ENCODE measurements at places on chromosomes 2 and 18.

- DNase-seq, result peak; percentile 59
Observed at GRCh38 chr18:33839452-33840211, 261.6 kb downstream of the ASXL3 start.

DNA sequence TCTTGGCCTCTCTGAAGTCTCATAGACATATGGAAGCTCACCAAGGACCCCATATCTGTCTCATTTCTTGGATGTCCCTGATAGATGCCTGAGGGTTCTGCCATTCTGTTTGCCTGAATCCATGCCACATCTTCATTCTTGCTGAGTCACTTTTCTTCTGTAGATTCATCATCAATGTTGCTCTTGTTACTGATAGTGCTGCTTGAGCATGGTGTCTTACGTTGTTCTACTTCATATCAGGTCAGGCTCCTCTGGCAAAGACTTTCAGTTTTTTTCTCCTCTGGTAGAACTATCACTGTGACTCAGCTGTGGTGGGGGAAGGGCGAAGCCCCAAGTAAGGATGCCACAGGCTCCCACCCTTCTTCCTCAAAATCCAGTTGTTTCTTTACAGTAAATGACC, 885.2 kb downstream of the DCDC2C start:
- DNase-seq, result no peak

DNA sequence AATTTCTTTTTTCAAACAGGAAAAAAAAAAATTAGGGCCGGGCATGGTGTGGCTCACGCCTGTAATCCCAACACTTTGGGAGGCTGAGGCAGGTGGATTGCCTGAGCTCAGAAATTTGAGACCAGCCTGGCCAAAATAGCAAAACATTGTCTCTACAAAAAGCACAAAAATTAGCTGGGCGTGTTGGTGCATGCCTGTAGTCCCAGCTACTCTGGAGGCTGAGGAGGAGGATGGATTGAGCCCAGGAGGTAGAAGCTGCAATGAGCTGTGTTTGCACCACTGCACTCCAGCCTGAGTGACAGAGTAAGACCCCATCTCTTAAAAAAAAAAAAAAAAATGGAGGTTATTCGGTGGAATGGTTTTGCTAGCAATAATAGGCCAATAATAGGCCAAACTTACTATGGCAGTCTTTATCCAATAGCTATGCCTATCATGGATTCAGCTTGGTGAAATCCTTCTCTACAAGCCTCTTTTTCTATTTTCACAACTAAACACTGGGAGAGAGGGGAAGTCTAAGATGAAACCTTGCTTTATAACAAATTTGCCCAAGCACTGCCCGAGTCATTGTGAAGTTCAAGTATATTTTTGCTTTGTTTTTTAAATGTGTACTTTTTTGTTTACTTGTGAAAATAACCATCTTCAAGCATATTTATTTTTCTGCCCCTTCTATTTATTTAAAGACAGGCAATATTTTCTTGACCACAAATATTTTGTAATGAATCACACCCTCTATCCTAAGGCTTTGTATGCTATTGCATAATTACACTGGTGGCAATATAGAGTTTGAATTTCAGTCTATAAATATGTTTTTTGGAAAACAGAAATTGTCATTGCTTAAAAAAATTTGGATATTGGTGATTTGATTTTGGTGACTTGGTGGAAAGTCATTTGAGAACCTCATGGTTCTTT, 20.0 kb upstream of the KYNU start:
- no peak for DNase-seq

GRCh38 chr2:216216951-216217903, 108.1 kb downstream of the XRCC5 start:
- peak; percentile 81 for DNase-seq

DNA sequence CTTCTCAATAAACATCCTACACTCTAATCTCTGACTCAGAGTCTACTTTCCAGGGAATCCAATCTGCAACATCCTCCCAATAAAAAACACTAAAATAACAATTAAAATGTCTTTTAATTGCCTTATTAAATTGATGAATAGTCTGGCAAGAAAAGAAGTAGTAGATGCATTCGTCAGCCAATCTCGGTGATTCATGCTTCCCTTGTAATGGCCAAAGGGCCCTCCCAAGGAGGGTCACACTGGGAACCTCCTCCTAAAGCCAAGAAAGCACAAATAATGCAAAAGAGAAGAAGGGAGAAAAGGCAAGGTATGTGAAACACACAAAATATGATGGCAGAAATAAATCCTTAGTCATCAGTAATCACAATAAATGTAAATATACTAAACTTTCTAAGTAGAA, 16.8 kb downstream of the ST8SIA5 start:
- no peak for DNase-seq

DNA sequence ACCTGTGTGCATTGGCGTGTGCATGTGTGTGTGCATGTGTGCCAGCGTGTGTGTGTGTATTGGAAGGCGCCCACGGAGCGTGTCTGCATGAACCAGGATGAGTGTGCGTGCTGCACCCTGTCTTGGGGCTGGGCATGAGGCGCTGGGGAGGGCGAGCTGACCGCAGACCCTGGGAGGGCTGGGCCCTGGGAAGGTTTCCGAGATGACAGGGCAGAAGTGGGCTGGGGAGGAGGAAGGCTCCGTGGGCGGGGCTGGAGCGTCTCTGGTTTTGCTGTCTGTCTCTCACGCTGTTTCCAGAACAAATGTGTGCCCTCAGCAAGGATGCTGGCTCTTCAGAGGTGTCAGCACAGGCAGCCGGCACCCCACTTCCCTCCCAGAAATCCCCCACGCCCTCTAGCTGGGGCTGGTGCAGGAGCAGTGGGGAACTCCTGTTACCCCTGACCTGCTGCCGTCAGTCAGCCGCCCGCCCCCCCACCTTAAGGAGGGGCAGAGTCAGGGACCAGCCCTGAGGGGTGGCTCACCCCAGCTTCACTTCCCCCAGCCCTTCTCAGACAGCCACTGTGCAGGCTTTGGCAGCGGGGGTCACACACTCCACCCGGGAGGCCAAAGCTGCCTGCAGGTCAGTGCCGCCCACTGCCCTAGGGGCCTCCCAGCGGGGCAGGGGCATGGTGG, at the start of gene GPR35:
TSS of gene GPR35 (plus strand) at position 531 of the 672 bp plus-strand sequence. CDS start 4,473 bp downstream, outside the sequence.
- DNase-seq, result peak; percentile 82

DNA sequence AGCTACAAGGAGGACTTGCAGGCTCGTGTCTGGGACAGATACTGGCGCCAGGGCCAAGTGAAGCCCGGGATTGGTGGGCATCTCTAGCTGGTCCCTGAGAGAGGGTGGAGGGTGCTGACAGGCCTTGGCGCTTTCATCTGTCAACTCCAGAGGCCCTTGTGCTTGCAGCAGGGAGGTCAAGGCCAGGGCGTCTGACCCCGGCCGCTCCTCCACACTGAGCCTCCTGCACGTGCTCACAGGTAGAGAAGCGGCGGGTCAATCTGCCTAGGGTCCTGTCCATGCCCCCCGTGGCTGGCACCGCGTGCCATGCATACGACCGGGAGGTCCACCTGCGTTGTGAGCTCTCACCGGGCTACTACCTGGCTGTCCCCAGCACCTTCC, 9.5 kb downstream of the CAPN10 start:
- no peak for DNase-seq

- DNase-seq, result peak; percentile 92
Observed at GRCh38 chr2:25250331-25251070, 82.1 kb upstream of the POMC start.

DNA sequence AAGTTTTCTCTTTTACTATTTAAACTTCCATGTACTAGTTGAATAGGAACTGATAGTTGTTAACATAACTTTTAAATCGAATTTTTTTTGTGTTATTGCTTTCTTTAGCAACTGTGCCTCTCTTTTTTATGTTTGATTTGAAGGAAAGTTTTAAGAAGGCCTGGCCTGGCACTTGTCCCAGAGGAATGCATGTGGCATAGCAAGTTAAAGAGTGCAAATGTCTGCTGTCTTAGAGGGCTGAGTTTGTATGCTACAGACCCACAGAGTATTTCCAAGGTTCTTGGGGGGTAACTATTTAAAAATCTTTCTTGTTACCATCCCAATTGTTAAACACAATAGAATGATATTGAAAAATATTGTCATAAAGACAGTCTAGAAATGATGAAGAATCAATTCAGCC, 47.0 kb downstream of the MTCL1 start:
- DNase-seq, result peak; percentile 55

- DNase-seq, result no peak
Observed at GRCh38 chr18:77879829-77880228, 630.2 kb downstream of the GALR1 start.

GRCh38 chr2:143078104-143078503, 51.1 kb upstream of the ARHGAP15 start:
- no peak for DNase-seq

- peak; percentile 58 for DNase-seq
Observed at GRCh38 chr2:239143858-239144712, 256.7 kb downstream of the HDAC4 start.

- no peak for DNase-seq
Observed at GRCh38 chr2:3102922-3103569, 274.6 kb downstream of the EIPR1 start.

DNA sequence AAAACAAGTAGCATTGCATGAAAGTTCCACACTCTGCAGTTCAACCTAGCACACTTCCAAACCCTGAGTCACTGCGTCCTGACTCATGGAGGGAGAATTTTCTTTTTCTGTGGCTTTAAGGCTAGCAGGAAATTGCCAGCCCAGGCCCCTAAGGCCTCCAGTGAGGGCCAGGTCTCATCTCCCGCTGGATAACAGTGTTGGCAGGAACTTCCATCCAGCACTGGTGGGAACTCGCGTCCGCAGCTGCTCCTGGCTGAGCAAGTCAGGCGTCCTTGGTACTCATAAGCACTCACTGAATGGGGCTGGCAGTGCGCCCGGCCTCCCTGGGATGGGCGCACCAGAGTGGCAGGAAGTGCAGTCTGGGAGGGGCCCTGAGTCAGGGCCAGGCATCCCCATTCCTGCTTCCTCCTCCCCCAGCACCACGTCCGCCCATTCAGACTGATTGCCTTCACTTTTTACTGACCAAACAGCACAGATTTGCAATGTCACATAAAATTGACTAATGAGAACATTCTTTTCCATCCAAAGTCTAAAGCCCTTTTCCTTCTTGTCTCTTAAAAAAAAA, 14.3 kb downstream of the MALL start:
- DNase-seq, result peak; percentile 100

- peak; percentile 78 for DNase-seq
Observed at GRCh38 chr2:112877423-112877822, 33.5 kb upstream of the IL37 start.

DNA sequence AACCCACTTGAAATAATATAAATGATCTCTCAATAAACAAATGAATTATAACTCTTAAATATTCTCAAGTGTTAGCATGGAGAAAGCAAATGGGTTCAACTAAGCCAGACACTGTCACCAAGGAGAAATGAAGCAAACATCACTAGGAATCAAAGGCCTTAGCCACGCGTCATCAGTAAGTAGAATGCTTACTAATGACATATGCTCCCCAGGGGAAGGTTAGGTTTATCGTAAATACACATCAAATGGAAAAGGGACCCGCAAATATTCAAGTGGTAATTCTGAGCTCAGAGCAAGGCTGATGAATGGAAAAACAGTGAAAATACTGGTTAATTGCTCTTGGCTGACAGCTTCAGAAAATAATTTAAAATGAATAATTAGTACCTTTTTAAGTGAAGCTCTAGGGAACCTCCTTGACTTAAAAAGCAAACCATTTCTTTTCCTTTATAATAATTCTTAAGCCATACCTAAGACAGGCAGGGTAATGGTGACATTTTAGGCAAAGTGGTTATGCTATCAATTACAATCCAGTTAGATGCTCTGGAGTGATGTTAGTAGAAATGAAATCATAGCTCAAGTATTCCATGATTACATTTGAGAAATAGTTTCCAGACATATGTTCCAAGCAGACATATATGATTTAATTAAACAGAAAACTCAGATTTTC, 101.5 kb downstream of the ALPK2 start:
- DNase-seq, result peak; percentile 76

DNA sequence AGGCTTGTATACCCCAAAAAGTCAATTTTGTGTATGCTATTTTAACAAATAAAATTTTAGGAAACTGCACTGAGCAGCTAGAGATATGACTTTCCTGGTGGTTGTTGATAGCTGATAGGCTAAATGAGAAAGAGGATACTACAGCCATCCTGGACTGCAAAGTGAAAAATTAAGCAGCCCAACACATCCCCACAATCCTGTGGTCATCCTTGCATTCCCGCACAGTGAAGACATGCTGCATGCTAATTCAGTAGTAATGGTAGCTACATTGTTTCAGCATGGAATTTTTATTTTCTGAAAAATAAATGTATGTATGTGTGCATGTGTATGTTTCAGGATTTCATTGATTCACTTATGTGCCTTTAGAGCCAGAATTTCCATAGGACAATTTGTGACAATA, 124.2 kb upstream of the CCDC68 start:
- peak; percentile 81 for DNase-seq

DNA sequence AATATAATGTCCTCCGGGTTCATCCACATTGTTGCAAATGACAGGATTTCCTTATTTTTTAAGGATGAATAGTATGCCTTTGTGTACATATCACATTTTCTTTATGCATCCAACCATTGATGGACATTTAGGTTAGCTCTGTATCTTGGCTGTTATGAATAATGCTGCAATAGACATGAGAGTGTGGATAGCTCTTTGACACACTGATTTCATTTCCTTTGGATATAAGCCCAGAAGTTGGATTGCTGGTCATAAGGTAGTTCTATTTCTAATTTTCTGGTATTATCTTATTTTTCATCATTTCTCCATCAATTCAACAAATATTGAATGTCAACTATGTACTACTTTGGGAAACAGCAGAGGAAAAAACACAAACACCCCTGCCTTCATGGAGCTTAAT, 423.3 kb downstream of the MTX2 start:
- DNase-seq, result peak; percentile 39

DNA sequence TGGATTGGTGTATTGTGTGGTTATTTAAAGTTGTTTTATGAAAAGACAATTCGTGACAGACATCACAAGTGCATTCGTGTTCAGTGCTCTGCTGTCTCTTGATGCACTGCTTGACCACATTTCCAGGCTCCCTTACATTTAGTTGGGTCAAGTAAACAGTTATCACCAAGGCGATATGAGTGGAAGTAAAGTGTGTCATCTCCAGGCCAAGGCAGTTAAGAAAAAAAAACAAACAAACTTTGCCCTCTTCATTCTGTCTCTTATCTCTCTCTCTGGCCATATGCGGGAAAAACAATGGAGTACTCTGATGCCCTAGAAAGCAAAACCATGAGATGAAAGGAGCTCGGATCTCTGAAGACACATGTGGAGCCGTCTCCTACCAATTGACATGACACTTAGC, 131.1 kb downstream of the DSEL start:
- DNase-seq, result peak; percentile 14

- DNase-seq, result no peak
Observed at GRCh38 chr2:143355870-143356269, 226.7 kb downstream of the ARHGAP15 start.

DNA sequence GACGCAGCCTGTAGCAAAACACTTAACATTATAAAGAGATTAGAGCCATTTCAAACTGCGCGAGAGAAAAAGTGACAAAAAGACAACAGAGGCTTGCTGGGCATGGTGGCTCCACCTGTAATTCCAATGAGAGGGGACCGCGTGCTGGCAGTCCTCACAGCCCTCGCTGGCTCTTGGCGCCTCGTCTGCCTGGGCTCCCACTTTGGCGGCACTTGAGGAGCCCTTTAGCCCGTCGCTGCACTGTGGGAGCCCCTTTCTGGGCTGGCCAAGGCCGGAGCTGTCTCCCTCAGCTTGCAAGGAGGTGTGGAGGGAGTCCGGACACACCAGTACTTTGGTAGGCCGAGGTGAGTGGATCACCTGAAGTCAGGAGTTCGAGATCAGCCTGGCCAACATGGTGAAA, 9.3 kb upstream of the IFIH1 start:
- no peak for DNase-seq

GRCh38 chr2:237159006-237159911, 73.6 kb downstream of the COPS8 start:
- DNase-seq, result no peak
